GM12892 (cell line): ENCODE measurements at places on chromosomes 5 and 9.

DNA sequence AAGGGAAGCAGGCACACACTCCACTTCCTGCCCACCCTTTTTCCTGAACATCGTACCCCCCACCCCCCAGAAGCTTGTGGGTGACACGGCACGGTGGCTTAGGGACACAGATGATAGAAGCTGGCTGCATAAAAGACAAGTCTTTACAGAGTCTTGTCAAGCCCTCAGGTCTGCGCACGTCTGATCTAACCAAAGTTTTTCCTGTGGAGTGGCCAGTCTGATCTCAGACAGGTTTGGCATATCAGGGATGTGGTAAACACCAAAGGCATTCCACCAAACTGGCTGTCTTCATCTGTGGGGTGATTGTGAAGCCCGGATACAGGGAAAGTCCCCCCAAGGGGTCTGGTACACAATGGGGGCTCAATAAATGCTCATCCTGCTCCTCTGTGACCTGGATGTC lies 50.0 kb downstream of the CRB2 start:
- DNase-seq = no peak

DNA sequence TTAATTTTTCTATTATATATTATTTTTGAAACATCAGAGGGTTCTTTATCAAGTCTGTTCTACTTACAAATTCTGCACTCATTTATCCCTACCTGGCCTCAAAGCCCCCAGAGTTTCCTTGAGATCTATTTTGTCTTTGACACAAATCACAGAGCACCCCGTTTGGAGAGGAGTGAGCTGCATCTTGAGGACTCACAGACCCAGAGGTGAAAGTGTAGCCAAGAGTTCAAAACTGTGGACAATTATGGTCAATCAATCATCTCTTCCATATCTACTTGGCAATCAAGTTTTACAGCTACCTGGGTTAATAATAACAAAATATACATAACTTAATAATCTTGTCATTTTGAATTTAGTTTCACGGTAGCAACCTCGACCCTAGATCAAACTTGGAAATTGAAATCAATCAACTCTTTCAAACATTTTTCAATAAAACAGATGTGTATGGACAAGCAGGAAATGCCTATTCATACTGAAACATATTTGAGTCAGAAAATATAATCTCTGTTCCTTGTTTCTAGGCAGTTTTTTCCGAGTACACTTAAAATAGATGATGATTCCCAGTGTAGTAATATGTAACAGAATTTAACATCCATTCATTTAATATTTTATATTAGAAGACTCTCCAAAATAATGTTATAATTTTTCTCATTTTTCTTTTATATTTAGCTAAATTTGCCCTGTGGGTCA lies 13.7 kb upstream of the SYK start:
- no peak for DNase-seq

DNA sequence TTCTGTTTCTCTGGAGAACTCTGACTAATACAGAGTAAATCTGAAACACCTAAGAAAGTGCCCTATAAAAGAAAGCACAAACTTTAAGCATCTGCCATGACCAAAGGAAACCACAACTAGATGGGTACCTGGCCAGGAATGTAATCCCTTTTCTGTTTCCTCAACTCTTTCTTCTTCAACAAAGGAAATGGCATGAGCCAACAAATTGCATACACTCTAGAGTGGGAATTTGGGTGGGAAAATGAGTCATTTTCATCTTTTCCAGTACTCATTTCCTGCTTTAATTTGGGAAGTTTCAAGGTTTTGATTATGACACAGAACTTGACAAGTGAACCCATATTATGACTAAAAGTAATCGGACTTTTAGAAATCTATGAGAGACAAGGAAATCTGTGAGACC lies 349.2 kb upstream of the RORB start:
- DNase-seq = no peak

GRCh38 chr5:127615916-127616315 lies 33.0 kb upstream of the CTXN3 start:
- DNase-seq = no peak

- no peak for DNase-seq
Measured at GRCh38 chr9:105500108-105500766, 52.4 kb downstream of the FSD1L start.

DNA sequence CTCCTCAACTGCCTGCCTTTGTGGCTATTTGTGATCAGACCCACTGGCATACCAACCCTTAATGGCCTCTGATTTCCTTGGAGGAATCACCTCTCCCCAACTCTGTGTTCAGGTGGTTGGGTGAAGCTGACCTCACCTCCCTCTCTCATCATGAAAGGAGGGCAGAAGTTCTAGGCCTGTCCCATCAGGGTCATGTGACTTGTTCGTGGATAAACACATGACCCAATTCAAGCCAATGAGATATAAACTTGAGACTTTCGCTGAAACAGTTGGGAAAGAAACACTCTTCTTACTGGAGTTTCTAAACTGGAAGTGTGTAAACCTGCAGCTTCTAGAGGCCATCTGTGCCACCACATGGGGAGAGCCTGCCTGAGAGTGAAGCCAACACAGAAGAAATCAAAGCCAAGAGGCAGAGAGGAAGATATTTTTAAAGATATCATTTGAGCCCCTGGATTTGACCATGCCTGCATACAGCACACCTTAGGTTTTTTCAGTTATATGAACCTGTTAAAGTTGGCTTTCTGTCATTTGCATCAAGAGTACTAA lies 5.8 kb downstream of the GABBR2 start:
- no peak for DNase-seq

GRCh38 chr5:145988993-145989392 lies 52.6 kb downstream of the SH3RF2 start:
- DNase-seq = no peak

DNA sequence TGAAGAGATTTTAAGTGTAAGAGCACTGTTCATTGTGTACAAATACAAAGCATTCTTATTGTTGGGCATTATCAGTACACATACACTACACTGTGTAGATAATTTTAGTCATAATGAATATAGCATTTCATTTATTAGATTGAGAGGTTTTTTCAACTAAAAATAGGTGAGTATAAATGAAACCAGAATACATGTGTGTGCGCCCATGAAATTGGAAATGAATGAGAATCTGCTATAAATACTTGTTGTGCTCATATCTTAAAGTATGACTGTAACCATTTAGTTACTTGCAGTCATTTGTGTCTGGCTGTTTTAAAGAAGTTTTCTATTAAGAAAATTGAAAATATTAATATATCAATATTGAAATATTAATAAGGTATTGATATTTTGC lies 189.0 kb upstream of the MEF2C start:
- no peak for DNase-seq

GRCh38 chr5:83641946-83642345 lies 78.7 kb downstream of the HAPLN1 start:
- no peak for DNase-seq

- DNase-seq = no peak
Measured at GRCh38 chr5:148403344-148403743, 19.6 kb downstream of the FBXO38 start.

- DNase-seq = no peak
Measured at GRCh38 chr5:111748304-111748763, 8.7 kb downstream of the NREP start.

- peak; percentile 25 for DNase-seq
Measured at GRCh38 chr5:36701085-36701698, 94.8 kb downstream of the SLC1A3 start.

GRCh38 chr9:130962418-130963316 lies 23.6 kb upstream of the FIBCD1 start:
- no peak for DNase-seq

DNA sequence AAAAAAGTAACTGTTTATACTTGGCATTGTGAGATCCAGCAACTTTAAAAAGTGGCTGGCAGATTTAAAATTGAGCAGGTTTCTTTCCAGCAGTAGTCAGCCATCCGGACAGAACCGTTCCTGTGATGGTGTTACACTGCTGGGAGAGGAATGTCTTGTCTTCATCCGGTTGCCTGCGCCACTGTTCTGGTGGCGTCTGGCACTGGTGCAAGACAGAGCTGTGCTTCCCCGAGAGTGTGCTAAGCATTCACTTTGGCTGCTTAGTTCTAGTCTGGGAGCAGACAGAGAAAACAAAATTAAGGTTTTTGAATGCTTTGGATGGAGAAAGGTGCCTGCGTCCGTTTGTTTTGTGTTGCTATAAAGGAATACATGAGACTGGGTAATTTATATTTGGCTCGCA lies 35.5 kb upstream of the CREBRF start:
- DNase-seq = no peak

GRCh38 chr9:82354279-82354659 lies 365.7 kb downstream of the SPATA31D1 start:
- no peak for DNase-seq

DNA sequence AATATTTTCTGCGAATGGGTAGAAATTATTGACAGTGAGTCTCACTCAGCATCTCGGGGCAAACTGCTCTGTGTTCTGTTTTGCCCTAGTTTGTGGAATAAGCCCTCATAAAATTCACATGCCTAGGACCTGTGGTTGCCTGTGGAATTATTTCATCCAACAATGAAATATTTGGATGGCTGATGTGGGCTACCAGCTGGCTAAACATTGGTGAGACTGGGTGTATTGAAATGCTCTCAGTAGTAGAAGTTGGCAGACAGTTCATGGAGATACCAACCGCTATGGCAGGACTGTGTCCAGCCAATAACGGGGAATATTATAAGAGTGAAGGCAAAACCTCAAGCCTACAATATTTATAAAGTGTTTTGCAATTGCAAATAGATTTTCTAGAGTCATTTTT lies 344.1 kb upstream of the RPS23 start:
- no peak for DNase-seq

- no peak for DNase-seq
Measured at GRCh38 chr9:27572566-27572917, 739 bp downstream of the C9orf72 start.

GRCh38 chr5:148848393-148849031 lies 22.1 kb downstream of the ADRB2 start:
- no peak for DNase-seq

GRCh38 chr9:10007356-10007755 lies 605.4 kb downstream of the PTPRD start:
- DNase-seq = no peak

DNA sequence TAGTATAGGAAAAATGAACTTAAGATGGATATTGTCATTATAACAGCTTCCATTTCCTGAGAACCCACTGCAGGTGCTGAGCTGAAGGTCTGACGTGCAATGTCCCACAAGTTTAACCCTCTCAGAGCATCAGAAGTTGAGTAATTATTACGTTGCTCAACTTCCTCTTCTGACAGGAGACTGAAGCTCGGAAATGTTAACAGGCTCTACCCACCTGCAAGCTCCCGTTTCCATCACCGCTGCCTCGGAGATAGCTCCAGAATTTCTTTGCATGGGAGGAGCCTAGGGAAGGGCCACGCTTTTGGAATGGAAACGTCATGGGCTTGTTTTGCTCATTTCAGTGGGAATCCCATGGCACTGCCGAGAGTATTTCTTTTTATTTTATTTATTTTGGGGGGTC lies 1.0 kb upstream of the NTMT1 start:
- no peak for DNase-seq

DNA sequence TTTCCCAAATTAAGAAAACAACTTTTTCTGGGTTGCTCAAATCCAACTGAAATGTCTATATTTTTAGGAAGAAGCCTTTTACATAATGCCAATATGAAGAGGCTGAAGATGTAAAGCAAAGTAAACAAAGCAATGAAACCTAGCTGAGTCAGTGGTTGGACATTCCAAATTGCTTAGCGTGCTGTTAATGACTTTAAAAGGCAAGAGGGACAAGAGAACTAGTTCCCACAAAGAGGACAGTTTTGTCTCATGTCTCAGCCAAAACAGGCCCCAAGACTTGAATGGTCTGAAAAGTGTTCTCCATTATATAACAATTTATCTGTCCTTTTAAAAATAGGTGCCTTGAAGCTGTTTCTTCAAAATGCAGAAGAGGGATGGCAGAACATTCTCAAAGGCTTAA lies 407.0 kb downstream of the ENC1 start:
- no peak for DNase-seq

DNA sequence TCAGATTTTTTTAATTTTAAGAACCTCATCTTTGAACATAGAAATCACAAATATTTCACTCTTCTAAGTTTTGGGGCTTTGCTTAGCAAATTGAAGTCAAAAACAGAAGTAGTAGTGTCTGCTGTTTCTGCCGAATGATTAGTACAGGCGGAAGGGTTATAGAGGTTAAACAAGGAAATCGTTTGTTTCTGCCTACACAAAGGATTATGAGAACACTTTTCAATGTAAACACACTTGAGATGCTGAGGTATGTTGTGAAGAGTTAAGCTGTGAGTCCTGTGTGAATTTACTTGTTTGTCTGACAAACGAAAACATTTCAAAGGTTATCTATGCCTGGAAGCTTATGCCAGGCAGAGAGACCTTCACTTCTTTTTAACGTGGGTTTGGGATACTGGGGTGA lies 224.8 kb downstream of the CETN3 start:
- DNase-seq = no peak

- DNase-seq = peak; percentile 19
Measured at GRCh38 chr9:105881654-105882349, 187.5 kb downstream of the TMEM38B start.

DNA sequence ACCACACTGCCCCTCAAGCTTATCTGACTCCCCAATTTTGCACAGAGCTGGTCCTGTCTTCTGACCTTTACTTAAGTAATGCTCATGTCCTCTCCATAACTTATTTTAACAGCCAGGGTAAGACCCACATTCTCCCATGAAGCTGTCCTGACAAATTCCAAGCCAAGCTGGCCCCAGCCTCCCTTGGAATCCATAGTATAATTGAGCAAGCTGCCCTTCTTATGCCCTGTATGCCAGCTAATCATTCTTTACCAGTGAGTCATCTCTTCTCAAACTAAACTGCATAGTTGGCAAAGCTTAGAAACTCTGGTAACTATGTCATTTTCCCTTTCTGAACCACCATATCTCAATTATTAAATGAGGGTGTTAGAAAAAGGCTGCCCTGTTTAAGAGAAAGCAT lies 92.4 kb downstream of the NFIB start:
- DNase-seq = no peak

DNA sequence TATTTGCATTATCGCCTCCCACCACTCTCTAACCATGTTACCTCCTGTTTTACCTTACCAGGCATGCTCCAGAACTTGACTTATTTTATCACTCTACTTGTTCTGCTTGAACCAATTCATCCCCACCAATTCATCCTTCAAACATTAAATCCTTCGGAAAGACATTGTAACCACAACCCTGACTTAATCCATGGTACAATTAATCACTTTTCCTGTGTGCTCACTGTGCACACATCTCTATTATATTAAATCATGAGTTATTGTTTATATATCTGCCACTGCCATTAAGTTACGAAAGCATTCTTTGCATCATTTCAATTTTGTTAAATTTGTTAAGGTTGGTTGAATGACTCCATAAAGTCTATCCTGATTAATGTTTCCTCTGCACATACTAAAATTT lies 7.4 kb upstream of the C5orf46 start:
- no peak for DNase-seq

- no peak for DNase-seq
Measured at GRCh38 chr9:127676638-127677037, 30.1 kb upstream of the CFAP157 start.

GRCh38 chr9:935348-935965 lies 41.0 kb upstream of the DMRT3 start:
- DNase-seq = no peak

GRCh38 chr5:90940227-90940995 lies 381.8 kb downstream of the ADGRV1 start:
- DNase-seq = no peak

GRCh38 chr9:132947756-132948155 lies 3.3 kb upstream of the TSC1 start:
- no peak for DNase-seq

- DNase-seq = no peak
Measured at GRCh38 chr5:168073991-168074800, 217.2 kb upstream of the WWC1 start.

GRCh38 chr9:78393340-78393739 lies 96.4 kb downstream of the PSAT1 start:
- no peak for DNase-seq
